ENCODE measurements at places on chromosomes 2 and 18.

- DNase-seq = no peak
Measured at GRCh38 chr2:147214914-147215313, 629.9 kb upstream of the ACVR2A start.

DNA sequence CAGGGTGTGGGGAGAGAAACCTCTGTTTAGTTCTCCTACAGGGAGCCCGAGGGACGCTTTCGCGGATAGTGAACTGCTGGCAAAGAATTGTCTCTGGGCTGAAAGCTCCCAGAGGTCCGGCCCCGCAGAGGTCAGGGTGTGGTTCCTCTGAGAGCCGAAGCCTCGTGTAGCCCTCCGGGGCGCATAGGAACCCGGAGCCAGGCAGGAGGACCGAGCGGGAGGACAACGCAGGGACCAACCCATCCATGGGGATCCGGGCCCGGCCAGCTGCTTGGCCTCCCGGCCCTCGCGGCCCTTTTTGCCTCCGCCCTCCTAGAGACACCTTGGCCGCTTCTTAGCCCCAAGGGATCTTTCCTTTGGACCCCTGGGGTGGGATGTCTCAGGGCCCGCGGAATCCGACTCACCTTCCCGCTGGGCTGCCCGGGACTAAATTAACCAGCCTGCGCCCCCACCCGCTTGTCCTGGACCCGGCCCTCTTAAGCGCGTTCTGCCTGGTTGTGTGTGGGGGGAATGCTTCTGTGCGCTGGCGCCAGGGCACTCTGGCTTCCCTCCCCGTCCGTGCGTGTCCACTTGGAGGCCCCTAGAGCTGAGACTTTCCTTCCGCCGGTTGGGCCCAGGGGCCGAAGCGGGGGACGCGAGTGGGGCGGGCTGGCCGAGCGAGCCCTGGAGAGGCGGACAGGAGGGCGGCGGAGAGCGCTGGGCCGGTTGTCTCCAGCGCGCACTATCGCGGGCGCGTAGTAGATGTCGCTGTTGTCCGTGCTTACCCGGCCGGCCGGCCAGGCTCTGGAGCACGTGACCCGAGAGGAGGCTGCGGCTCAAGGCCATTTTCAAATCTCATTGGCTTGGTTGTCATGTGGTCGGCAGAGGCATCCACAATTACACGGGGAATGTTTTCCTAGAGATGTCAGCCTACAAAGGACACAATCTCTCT lies at the start of gene HOXD10:
Gene HOXD10 (plus strand): TSS at position 896 of the 931 bp plus-strand sequence. CDS start 56 bp downstream, outside the sequence.
- DNase-seq = no peak

- DNase-seq = no peak
Measured at GRCh38 chr2:691821-692761, 14.9 kb upstream of the TMEM18 start.

DNA sequence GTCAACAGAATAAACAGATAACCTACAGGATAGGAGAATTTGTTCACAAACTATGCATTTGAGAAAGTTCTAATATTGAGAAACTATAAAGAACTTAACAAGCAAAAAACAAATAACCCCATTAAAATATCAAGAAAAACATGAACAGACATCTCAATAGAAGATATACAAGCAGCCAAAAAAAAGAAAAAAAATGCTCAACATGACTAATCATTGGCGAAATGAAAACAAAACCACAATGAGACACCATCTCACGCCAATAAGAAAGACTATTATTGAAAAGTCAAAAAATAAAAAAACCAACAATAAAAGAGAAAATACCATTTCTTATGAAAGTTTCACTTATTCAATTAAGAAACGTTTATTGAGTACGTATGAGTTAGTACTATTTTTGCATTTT lies 800.5 kb downstream of the CBLN2 start:
- DNase-seq = no peak

GRCh38 chr2:24121066-24121465 lies 2.1 kb downstream of the PFN4 start:
- DNase-seq = no peak

GRCh38 chr18:6366776-6367175 lies 47.9 kb downstream of the L3MBTL4 start:
- no peak for DNase-seq

DNA sequence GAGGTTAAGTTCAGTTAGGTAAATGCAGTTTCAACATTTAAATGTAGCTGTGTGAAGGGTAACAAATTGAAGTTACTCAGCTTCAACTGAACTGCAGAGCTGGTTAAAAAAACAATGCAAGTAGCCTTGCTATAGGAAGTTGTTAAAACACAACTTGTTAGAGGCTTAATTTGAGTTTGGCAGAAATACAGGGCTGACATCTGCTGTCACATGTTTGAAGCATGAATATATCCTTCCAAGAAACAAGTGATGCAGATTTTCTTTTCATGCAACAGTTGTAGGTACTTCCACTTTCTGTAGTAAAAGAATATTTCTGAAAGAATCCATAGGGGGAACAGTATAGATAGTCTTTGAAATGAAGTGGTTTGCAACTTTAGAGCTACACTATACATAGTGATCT lies 208.7 kb upstream of the RASGRP3 start:
- DNase-seq = no peak

DNA sequence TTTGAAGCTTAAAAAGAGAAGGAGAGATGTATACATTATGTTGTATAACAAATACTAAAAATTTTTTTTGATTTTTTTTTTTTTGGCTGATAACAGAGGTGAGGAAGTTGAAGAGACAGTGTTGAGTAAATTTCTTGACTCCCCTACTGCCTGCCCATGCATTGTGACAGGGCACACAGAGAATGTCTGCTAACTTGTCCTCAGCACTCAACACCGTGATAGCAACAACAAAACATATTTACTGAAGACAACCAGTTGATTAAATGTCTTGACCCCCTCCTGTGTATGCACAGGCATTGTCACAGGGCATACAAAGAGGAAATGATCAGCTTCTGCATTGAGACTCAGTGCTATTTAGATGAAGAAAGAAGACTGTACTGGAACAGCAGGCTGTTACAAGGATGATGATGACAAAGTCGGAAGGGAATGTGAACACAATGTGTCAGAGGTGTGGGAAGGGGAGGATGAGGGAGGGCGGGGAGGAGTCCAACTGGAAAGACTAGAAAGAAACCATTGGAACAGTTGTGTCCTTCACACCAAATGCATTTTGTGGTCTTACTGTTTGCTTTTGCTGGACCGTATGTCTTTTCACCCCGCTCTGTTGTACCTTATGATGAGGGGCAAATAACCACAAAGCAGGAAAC lies 89.5 kb downstream of the CERS6 start:
- DNase-seq = no peak

DNA sequence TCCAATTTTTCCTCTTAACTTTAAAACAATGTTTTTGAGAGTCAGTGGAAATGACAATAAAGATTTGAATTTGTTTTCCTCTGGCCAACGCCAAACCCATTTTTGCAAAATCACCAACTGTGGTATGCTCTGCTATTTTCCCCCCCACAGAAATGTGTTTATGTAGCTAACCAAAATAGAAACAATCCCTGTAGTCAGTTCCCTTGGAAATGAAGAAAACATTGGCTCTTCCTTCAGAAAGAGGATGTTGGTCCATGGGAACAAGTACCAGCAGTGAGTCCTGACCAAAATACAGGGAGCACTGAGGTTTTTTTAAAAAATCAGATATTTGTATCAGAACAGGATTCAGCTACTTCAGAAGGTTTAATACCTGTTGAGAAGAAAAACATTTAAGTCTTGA lies 65.3 kb downstream of the SLC40A1 start:
- DNase-seq = no peak

DNA sequence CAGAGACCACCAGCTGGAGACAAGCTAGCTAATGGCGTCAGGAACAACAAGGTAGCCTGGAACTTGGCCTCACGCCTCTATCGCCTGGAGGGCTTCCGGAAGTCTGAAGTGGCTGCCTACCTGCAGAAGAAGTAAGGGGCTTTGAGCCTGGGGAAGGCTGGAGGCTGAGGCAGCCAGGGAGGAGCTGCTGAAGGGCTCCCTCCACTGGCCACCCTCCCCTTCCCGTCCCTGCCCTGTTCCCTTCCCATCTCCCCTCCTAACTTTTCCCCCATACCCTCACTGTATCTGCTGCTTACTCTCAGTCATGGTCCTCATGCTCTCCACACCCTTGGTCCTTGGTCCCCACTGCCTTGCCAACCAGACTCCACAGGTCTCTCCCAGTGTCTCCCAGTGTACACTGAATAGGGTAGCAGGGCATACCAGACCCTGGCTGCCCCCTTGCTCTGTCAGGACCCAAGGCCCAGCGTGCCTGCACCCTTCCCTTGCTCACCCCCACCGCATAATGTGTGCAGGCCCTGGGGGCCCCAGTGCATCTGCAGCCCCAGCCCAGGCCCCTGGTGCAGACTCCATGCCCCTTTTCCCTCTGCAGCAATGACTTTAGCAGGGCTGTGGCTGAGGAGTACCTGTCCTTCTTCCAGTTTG lies 18.8 kb downstream of the PSD4 start:
- DNase-seq = no peak

DNA sequence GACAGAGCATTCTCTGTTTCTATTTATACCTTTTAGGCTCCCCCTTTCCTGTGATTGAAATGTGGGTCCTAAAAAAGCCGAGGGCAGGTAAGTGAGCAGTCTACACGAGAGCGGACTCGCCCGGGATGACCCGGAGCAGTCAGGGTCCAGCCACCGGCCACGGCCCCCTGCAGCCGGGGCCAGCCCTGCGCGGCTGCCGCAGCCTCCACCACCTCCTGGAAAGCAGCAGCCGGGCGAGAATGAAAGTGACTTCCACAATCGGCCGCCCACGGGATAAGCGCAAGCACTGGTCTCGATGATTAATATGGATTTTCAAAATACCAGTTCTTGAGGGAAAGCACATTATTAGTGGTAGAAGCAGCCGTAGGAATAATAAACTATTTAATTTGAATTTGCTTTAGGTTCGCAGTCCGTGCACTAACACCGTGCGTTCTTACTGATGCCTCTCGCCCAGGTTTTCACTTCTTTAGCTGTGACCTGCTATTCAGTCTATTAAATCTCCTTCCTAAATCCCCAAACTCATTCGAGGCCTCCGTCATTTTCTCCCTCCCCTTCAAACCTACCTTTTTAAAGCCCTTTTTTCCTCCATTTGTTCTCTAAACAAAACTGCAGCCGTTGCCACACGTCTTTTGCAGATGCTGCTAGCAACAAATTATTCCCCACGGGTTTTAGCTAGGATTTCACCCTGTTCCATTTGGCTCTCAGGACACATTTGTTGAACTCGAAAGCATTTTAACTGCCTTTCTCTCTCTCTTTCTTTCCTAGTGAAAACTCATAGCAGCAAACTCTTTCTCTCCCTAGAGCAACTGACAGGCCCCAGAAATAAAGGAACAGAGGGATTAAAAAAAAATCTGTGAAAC lies 1015.1 kb upstream of the PIK3C3 start:
- DNase-seq = no peak

GRCh38 chr2:46878886-46879285 lies 36.7 kb downstream of the MCFD2 start:
- no peak for DNase-seq

- DNase-seq = no peak
Measured at GRCh38 chr2:33029926-33030325, 83.2 kb downstream of the LTBP1 start.

- DNase-seq = no peak
Measured at GRCh38 chr2:56132138-56132537, 51.7 kb upstream of the CCDC85A start.

GRCh38 chr2:26522751-26523171 lies 44.8 kb upstream of the OTOF start:
- no peak for DNase-seq

- no peak for DNase-seq
Measured at GRCh38 chr2:113831161-113831560, 58.7 kb upstream of the ACTR3 start.

DNA sequence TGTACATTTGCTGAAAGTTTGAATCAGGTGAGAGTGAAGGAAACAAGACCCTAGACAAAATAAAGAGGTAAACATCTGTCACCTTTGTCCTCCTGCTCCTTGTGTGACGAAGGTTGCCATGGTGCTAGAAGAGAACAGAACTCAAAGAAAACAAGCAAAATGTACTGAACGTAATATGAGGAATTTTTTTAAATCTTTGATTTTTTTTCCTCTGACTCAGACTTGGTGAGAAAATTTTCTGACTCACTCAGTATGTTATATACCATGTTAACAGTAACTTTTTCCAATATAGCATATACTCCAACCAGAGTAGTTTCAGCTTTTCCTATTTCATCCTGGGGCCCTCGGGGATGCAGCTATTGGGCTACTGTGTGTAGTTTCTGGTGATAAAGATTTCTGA lies 2114.6 kb upstream of the PIK3C3 start:
- DNase-seq = no peak

DNA sequence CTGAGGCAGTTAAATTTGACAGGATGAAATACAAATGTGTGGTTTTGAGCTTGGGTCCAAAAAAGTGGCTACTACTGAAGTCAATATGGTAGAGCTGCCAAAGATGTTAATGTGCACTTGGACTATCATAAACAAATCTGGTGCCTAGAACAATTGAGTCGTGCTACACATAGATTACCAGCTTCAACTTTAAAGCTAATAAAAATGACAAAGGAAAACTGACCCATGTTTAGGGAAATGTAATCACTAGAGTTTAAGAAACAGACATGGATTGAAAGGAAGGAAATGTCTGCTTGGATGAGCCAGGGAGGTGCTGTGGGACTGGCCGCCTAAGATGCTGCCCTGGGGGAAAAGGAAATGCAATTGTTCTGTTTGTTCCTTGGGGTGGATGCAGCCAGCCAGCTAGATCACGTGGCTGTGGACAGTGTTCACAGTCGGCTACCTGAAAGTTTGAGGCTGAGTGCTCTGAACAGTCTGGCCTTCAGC lies 36.6 kb downstream of the CYB5A start:
- no peak for DNase-seq

DNA sequence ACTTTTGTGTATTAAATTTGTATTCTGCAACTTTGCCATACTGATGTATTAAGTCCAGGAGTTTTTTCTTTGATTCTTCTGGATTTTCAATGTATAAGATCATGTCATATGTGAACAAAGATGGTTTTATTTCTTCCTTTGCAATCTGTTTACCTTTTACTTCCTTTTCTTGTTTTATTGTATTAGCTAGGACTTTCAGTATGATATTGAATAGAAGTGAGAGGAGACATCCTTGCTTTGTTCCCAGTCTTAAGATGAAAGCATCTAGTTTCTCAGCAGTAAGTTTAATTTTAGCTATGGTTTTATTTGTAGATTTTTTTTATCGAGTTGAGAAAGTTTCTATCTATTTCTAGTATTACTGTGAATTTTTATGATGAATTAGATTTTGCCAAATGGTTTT lies 25.5 kb downstream of the VRK2 start:
- DNase-seq = no peak

GRCh38 chr18:35592298-35592697 lies 10.8 kb downstream of the GALNT1 start:
- no peak for DNase-seq

GRCh38 chr2:224690868-224691267 lies 25.3 kb downstream of the CCDC195 start:
- DNase-seq = no peak
